ENCODE measurements at places on chromosomes 4 and X.

DNA sequence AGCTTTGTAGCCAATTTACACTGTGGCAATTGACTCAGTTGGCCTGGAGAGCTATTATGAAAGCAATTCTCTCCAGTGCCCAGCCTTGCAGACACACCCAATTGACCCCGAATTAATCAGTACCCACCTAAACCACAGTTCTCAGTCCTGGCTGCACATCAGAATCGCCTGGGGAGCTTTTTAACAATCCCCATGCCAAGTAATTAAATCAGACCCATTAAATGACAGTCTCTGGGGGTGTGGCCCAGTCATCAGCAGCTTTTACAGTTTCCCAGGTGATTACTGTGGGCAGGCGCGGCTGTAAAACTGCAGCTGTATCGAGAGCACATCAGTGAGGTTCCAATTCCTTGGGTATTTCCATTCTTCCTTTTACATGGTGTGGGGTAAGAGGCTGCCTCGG is 460.9 kb upstream of the FAT1 start:
- DNase-seq, result no peak

DNA sequence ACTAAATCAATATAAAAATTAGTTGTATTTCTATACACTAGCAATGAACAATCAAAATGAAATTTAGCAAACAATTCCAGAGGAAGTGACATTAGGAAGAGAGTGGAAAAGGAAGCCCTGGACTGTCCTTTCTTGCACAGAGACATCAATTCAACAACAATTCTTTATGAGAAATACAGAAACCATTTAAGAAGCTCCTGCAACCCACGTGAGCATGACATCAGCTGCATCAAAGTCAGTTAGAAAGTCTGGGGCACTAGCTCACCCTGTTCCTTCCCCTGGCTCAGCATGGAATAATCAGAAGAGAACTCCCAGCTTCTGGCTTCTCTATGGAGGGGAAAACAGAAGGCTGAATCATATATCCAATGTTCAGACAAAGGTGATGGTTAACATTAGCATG is 48.6 kb upstream of the STARD8 start:
- DNase-seq, result no peak

- DNase-seq, result no peak
Measured at GRCh38 chr4:107740950-107741701, 21.1 kb upstream of the PAPSS1 start.

DNA sequence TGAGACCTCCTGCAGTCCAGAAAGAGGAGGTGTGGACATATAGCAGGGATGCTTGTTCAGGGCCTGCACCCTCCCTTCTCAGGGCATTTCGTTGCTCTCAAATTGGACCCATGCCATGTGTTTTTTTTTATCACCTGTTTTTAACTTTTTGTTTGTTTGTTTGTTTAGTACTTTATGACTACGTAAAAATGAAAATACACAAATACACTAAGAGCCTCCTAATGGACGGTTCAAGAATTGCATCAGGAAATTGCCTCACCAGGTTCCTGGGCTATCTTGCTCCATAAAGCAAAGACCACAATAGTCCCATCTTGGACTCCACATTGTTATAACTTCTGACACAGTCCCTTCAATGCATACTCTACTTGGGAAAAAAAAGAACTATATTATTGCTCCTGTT is 1685.9 kb upstream of the TENM3 start:
- no peak for DNase-seq

DNA sequence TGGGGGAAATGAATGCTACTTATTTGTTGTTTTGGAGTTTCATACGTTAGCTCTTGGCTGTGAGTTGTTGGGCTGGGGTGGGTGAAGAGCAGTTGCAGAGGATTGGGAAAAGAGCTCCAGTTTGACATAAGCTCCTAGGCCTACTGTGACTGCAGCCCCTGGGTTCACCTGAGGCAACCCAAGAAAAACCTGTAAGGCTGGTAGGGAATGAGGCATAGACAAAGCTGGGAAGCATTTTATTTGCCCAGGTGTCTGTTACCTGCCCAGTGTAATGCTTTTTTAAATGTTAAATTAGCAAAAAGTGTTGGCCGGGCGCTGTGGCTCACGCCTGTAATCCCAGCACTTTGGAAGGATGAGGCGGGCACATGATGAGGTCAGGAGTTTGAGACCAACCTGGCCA is 160.0 kb downstream of the FHIP1A start:
- no peak for DNase-seq

GRCh38 chrX:100584611-100585010 is at the start of gene TNMD:
TSS of gene TNMD (plus strand) at chrX:100584936. CDS start at chrX:100585019, 83 bp downstream.
- no peak for DNase-seq

DNA sequence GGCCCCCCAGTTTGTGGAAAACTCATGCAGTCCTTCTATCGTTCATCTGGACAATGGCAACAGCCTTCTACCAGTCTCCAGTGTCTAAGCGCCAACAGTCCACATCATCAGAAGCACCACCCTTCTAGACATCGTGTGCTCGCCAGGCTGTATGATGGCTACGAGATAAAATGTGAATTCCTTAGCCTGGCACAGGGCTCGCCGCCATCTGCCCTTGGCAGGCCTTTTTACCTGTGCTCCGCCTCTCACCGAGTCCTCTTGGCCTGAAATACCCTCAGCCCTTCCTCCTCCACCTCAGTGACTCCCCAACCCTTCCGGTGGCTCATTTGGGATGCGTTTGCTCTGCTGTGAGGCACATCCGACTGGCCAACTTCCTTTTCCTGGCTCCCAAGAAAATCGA is 15.9 kb upstream of the STS start:
- no peak for DNase-seq

DNA sequence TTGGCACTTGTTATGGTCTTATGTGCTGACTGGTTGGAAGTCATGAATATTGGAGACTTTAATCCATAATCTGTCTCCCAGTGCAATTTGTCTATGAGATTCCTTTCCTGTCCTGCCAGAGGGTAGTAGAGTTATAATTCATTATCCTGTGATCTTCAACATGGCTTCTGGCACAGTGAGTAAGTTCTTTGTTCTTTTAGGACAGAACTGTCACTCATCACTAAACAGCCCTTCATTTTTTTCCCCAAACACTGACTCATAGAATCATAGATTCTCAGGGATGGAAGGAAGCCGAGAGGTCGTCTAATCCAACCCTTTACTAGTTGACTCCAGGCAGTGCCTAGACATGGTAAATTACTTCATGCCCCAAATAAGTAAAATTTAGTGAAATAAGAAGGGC is 78.4 kb downstream of the LUZP4 start:
- no peak for DNase-seq

- DNase-seq, result no peak
Measured at GRCh38 chr4:85784348-85784747, 309.4 kb downstream of the ARHGAP24 start.

DNA sequence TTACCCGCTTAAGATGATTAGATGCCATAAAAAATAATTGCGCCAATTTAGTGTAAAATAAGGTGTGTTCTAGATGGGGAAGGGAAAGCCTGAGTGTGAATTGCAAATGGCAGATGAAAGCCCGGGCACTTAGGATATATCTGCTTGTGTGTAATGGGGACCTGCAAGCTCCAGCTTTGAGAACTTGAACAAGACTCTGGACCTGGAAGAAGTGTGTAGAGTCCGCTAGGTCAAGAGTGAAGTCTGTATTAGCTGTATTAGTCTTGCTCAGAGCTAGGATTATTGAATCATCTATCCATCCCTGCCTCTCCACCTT is 4.2 kb downstream of the NEUROG2 start:
- DNase-seq, result no peak

GRCh38 chrX:107677909-107678308 is 49.6 kb downstream of the PRPS1 start:
- DNase-seq, result no peak

DNA sequence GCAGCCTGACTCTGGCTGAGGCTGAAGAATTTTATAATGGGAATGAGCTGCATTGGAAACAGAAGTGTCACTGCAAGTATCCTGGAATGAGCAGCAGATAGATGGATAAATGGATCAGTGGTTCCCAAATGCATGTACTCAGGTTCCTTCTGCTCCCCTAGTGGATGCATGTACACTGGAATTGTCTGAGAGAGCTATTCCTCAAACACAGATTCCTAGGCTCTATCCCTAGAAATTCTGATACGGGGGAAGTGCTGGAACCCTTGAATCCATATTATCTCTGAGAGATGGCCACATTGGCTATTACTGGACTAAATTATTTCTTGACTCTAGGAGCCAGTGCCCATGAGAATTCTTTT is 64.8 kb downstream of the TMEM131L start:
- no peak for DNase-seq

GRCh38 chr4:146191766-146192458 is 16.4 kb downstream of the LSM6 start:
- DNase-seq, result no peak

DNA sequence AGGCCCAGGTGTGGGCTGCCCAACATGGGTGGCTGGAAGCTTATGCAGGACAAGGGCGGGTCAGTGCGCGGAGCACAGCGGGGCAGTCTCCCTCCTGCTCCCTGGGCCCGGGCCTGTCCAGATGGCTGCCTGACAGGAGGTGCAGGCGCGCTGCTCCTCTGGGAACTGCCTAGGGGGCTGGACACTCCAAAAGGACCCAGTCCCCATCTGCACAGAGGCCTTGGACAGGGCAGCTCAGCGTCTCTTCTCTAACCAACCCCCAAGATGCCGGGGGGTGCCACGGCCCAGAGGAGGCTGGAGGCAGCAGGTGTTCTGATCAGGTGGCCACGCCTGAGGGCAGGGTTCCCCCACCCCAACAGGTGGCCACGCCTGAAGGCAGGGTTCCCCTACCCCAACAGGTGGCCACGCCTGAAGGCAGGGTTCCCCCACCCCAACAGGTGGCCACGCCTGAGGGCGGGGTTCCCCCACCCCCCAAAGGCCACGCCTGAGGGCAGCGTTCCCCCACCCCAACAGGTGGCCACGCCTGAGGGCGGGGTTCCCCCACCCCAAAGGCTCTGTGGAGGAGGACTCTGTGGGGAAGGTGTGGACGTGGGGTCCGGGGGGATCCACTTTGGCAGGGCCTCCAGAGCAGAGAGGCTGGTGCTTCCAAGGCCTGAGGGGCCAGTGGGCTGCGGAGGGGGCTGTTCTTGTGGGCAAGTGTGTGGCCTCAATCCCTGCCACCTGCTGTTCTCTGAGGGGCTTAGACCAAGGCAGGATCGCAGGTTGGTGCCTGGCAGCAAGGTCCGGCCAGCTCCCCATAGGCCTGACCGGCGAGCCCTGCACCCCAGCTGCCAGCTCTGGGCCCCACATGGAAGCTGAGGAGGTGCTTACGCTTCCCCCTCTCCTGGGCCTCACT is 36.1 kb downstream of the CPLX1 start:
- DNase-seq, result no peak

DNA sequence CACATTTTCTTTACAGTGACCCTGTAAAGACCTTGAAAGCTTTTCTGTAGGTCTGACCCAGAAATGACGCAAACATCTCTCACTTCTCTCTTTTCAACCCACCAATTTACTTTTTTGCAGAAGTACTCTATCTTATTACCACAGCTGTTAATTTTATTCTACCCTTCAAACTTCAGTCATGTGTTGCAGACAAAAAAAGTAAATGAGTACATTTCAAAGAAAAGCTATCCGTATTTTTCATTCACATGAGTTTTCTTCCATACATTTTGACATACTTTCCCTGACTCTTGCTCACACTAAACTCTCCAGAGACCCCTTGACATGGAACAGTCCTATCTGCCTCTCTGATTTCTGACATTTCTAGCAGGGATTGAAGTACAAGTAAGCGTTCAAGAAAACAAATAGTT is 51.7 kb downstream of the SLC7A11 start:
- no peak for DNase-seq

- no peak for DNase-seq
Measured at GRCh38 chr4:79636991-79637390, 229.0 kb upstream of the GK2 start.

- no peak for DNase-seq
Measured at GRCh38 chr4:162201673-162202072, 37.9 kb upstream of the FSTL5 start.

- DNase-seq, result no peak
Measured at GRCh38 chr4:16253127-16253960, 27.1 kb upstream of the TAPT1 start.

GRCh38 chr4:121765368-121765705 is 373 bp upstream of the SMIM43 start:
- no peak for DNase-seq

DNA sequence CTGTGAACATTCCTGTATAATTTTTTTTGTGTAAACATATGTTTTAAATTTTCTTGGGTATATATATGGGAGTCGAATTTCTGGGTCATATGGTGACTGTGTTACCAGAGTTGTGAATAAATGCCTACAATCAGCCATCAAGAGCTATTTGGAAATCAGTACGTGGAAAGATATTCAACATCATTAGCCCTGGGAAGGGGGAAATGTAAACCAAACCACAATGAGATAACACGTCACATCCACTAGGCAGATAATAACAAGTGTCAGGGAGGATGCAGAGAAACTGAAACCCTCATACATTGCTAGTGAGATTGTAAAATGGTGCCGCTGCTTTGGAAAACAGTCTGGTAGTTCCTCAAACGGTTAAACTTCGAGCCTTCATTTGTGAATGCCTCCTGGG is 43.9 kb downstream of the LUZP4 start:
- no peak for DNase-seq

DNA sequence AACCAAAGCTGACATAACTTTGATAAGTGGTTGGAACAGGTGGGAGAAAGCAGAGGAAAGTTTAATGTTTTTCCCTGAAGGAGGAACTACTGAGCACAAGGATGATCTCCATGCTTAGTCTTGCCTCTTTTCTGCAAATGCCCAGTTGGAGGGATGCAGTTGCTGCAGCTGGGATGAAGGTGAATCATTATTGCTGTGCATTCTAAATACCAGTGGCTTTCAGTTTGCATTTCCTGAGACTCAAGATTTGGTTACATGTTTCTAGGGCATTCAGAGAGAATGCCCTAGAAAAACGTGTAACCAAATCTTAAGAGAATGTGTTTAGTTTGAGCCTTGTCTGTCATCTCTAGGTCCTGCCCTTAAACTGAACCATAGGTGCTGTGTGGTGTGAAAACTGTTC is 42.2 kb downstream of the METTL14 start:
- no peak for DNase-seq

GRCh38 chr4:166895771-166896170 is 338.5 kb downstream of the SPOCK3 start:
- DNase-seq, result no peak

- DNase-seq, result no peak
Measured at GRCh38 chr4:161252520-161253141, 911.2 kb downstream of the FSTL5 start.

DNA sequence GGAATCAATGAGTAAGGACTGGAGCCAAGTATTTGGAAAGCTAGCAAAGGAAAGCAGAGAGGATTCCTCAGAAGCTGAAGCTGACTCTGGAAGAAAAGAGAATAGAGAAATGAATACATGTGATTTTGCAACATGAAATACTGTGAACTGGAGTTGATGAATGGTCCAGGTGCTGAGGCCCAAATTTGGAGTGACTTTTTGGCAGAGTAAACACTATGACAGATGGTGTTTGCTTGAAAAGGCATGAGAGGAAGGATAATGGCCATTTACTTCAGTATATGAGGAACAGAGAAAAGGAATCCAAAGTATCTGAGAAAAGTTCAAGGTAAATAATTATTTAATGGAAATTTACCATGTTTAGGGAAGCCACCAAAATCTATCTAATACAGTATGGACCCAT is 236.7 kb downstream of the SLITRK2 start:
- no peak for DNase-seq

All from activated T-cell treated with anti-CD3 and anti-CD28 coated beads for 4 hours (primary cell).